ENCODE measurements at places on chromosomes 3 and 15.

DNA sequence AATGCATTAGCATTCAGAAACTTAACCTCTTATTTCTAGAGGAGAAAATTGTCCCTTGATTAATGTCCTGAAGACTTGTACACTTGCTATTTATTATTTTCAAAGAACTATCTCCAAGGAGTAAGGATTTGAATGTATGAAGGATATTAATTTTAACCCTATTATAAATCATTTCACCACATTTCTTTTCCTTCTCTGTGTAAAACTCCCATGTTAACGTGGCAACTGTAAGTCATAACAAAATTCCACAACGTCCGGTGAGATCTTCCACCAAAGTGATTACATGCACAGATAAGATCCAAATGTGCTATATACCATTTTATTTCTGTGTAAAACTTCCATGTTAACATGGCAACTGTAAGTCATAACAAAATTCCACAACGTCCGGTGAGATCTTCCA, 229.1 kb upstream of the ARHGEF26 start:
- DNase-seq: no peak

GRCh38 chr3:116863270-116863770, 153.7 kb downstream of the TUSC7 start:
- DNase-seq: no peak

DNA sequence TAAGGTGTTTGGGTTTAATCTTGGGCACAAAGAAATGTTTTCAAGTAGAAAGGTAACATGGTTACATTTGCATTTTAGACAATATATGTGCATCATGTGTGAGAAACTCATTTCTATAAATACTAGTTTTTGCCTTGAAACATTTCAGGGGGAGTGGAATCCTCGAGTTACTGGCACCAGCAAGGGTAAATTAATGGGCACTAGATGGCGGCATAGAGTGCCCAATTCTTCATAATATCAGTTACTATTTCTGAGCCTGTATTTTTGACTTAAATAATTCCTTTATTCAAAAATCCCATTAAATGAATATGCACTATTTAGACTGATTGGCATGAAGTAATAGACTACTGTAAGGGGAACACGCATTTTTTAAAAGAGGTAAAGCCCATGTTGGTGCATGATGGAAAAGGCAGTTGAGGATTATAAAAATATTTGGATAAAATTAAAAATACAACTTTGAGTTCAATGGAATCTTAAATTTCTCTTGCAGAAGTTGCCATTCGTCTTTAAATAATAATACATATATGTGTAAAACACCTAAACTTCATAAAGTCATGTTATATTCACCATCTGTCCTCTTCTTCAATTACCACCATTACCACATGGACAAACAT, 106.3 kb downstream of the ZBTB20 start:
- DNase-seq: peak; percentile 47

DNA sequence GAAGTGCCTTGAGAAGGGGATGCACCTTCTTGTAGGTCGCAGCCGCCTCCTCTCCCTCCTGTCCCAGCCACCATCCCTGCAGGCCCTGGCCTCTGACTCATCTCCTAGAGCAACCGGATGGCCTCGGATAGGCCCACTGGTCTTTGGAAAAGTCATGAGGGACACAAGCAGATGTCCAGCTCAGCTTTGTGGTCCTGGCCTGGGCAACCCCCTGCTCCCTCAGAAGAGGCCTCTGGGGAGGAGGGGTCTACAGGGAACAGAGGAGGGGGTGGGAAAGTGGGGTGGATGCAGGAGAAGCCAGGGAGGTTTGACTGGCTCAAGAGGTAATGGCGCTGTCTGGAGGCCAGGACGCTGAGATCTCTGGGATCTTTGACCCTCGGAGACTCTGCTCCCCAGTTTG, 259.2 kb upstream of the TLE3 start:
- no peak for DNase-seq

- DNase-seq: no peak
Measured at GRCh38 chr3:171712171-171712938, 97.9 kb downstream of the PLD1 start.

DNA sequence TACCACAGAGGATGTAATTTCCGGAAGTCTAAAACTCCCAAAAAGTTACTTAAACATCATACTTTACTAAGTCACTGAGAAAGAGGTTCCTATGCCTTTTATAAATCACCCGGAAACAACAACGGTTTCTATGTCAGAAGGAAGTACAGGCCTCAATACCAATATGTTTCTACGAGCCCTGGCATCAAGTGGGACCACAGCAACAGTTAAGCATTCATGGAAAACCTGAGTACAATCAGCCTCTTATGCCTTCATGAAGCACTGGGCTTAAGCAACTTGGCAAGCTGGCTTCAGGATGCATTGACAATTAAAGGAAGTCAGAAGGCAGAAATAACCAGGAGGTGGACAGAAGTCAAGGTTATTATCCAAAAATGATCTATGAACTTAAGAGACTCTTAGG, 19.1 kb upstream of the B3GNT5 start:
- DNase-seq: no peak

DNA sequence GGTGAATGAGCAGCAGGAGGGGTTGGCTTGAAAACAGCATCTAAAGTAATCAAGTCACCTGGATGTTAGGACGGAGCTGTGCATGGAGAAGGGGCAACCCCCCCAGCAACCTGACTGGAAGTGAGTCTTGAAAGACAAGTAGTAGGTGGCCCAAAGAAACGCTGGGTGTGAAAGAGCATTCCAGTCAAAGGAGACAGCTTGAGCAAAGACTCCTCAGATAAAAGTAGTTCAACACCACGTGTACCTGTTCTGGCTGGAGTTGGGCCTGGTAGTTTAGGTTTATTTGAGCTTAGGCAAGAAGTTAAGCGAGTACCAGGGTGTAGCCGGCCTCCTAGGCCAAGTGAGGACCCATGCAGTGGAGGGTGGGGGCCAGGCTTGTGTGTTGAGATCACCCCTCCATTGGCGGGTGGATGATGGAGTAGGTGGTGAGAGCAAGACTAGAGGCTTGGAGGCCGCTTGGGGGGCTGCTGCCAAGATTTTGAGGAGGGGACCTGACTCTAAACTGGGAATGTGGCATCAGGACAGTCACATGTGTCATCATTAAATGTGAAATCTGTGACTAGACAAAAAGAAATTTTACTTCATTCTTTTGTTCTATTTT, 61.3 kb downstream of the ABHD2 start:
- DNase-seq: no peak

- DNase-seq: no peak
Measured at GRCh38 chr3:196914866-196915265, 27.5 kb downstream of the NCBP2 start.

GRCh38 chr3:189340680-189341460, 169.1 kb downstream of the TPRG1 start:
- no peak for DNase-seq

GRCh38 chr15:39411102-39411989, 169.5 kb upstream of the THBS1 start:
- DNase-seq: no peak

GRCh38 chr3:57794501-57794900, 38.4 kb downstream of the SLMAP start:
- DNase-seq: no peak

- no peak for DNase-seq
Measured at GRCh38 chr3:119981386-119981785, 112.9 kb downstream of the GSK3B start.

DNA sequence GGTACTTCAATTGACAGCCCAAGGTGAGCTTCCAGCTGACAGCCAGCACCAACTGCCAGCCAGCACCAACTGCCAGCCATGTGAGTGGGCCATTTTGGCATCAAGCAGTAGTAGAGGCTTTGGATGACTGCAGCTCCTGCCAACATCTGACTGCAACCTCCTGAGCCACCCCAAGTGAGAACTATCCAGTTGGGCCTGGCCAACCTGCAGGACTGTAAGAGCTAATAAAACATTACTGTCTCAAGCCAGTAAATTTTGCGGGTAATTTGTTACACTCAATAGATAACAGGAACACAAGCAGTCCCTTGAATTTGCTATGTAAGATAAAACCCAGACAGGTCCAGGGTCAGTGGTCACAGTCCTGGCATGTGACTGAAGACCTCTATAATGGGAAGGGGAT, 29.7 kb downstream of the EPHB1 start:
- DNase-seq: no peak

GRCh38 chr3:65729555-65729954, 309.2 kb downstream of the MAGI1 start:
- no peak for DNase-seq

GRCh38 chr3:114111060-114111770, 54.7 kb downstream of the QTRT2 start:
- DNase-seq: no peak

DNA sequence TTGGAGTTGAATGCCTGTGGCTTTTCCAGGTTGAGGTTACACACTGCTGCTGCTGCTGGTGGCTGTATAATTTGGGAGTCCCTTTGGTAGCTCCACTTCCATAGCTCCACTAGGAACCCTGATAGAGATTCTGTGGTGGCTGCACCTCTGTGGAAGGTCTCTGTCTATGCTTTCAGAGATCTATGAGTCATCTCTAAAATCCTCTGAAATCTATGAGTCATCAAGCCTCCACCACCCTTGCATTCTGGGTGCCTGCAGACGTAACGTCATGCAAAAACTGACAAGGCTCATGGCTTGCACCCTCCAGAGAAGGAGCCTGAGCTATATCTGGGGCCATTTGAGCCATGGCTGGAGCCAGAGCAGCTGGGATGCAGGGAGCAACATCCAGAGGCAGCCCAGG, 1037.0 kb upstream of the CFAP20DC start:
- peak; percentile 55 for DNase-seq

DNA sequence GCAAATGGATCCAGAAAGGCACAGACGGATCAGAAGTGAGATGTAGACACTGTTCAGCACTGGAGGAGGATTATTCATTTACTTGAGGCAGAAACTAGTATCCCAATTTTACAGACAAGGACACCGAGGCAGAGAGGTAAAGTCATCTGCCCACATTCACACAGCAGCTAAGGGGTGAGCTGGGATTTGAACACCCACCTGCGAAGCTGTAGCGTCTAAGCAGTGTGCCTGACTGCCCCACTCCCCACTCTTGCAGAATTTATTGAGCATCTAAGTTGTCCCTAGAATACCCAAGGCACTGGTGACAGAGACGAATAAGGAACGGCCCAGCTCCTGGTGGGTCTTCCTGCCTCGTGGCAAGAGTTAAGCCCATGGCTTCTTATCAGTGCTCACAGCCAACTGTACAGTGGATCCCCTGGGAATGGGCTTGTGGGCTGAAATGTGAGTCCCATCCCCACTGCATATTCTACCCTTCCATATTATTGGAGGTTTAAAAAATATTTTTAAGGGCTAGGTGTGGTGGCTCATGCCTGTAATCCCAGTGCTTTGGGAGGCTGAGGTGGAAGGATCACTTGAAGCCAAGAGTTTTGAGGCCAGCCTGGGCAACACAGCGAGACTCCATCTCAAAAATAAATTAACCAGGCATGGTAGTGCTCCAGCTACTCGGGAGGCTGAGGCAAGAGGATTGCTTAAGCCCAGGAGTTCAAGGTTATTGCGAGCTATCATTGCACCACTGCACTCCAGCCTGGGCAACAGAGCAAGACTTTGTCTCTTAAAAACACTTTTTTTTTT, 77.6 kb downstream of the IQSEC1 start:
- DNase-seq: peak; percentile 16

DNA sequence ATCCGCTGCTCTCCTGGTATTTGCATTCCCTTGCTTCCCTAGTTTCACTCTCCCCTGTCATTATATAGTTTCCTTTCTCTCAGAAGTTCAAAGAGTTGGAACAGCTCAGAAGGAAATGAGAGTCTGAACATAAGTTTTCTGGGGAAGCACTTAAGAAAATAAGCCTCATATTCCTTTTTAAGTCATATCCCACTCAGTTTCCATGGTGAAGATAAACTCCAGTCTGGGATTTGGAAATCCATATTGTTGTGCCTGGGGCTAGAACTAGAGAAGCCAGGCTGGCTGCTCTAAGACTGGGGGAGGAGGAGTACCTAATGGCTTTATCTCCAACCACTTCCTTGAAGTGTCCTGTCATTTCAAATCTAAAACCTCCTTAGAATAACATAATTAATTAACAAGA, 134.2 kb upstream of the ALCAM start:
- DNase-seq: no peak

- no peak for DNase-seq
Measured at GRCh38 chr3:30225021-30225420, 381.4 kb upstream of the TGFBR2 start.

GRCh38 chr3:48655606-48656005, 7.1 kb downstream of the CELSR3 start:
- DNase-seq: peak; percentile 76

DNA sequence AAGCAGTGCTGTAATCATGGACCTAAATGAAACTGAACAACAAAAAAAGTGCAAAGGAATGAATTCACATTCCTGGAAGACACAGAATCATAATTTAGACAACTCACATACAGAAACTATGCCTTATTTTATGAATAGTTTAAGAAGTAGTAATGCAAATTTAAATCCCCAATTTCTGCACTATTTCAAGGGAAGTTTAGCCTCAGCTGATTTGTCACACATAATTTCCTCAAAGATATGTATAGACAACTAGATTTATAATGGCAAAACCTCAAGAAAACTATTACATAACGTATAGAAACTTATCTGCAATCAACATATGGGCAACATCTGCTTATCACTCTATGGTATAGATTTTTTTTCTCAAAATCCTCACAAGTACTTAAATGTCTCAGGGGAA, 7.8 kb upstream of the PTX3 start:
- DNase-seq: no peak

- no peak for DNase-seq
Measured at GRCh38 chr3:100702082-100702979, 7.0 kb upstream of the TFG start.

DNA sequence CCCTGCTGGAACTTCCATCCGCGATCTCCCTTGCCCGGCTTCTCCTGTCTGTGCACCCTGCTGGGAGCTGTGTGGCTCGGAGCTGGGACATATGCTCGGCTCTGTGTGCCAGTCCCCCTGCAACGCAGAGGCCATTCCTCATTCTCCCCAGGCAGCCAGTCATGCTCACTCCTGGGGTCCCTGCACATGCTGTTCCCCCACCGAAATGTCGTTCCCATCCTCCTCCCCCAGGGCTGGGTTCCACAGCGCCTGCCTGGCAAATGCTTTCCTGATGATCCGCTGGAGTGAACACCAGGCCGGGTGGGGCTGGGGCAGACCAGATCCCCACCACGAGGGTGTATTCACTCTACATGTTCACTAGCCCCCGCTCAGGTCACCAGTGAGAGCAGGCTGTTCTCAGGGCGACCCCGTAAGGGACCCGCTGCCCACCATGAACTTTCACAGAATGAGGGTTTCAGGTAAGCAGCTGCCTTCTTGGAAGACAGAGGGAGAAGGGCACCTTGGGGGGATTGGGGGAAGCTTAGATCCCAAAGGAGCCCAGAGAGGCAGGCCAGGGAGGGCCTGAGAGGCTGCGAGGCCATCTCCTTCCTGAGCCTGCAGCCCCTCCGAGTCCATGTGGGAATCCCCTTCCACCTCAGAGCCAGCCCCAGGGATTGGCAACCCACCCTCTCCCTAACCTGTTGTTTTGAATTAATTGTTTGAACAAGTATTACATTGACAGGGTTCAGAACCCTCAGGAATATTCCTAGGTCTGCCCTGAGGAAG, 88.7 kb upstream of the IQSEC1 start:
- peak; percentile 18 for DNase-seq

- no peak for DNase-seq
Measured at GRCh38 chr3:7695049-7695448, 806.6 kb upstream of the LMCD1 start.

Measured in activated naive CD4-positive, alpha-beta T cell treated with anti-CD3 and anti-CD28 coated beads, Interleukin-2, amount 10 ng/mL, durations not matched to agents 7 days and 5 days (primary cell).